ENCODE measurements at places on chromosomes 4 and X.

GRCh38 chr4:79893456-79893855 lies 179.6 kb downstream of the ANTXR2 start:
- DNase-seq, result no peak

DNA sequence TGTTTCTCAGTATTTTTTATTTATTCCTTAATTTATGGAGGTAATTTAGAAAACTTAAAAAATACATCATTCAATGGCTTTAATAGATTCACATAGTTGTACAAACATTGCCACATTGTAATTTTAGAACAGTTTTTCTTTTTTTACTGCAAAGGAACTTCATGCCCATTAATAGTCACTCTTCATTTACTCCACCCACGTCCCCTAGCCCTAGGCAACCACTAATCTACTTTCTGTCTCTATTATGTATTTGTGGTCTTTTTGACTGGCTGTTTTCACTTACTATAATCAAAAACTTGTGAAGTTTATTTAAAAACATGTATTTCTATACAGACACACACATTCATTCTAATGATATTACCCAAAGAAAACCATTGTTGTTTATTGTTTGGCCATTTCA lies 664.8 kb downstream of the GRID2 start:
- no peak for DNase-seq

GRCh38 chr4:155565776-155566175 lies 100.9 kb upstream of the GUCY1A1 start:
- DNase-seq, result no peak

- no peak for DNase-seq
These were observed 36.8 kb upstream of the VMA21 start for GRCh38 chrX:151359931-151360871.

- no peak for DNase-seq
These were observed 5.9 kb downstream of the PDLIM3 start for GRCh38 chr4:185529413-185529812.

Data from inflammatory macrophage treated with lipopolysaccharide for 1 hour (primary cell).